ENCODE measurements at places on chromosomes 1 and 21.
A peak's percentile ranks its signal among the peaks of the same experiment; 100 is the strongest.

DNA sequence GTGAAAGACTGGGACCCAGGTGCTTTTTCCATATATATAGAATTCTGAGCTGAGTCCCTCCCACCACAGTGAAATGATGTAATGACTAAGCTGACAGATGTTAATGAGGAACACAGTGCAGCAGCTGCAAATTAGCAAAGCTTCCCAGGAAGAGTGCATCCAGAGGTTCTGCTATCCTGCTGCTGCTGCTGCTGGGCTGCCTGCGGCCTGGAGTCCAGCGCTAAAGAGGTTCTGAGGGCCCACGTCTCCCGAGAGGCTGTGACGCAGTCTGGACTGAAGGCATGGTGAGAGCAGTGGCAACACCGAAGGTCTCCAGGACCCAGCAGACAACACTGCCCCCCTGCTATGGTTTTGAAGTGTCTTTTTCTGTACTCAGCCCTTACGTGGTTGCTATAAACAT is 63.9 kb downstream of the URB2 start:
- DNase-seq = no peak

DNA sequence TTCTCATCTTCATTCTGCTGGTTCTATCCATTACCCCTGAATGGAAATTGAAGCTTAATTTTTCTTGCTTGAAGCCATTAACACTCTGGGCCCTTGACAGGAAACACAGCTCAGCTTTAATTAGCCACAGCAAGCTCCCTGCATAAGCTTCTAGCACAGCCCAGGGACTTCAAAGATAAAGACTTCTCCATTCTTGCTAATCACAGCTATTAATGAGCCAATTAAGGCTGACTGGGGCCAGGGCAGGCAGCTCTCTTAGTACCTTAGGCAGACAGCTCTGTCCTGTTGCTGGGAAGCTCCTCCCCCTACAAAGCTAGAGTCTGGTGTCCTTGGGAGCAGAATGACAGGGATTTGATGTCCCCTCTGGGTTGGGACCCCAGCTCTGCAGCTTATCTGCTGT is 27.9 kb upstream of the TRABD2B start:
- no peak for DNase-seq

- peak; percentile 2 for DNase-seq
Measured at GRCh38 chr1:29786195-29786594, 549.9 kb downstream of the PTPRU start.

DNA sequence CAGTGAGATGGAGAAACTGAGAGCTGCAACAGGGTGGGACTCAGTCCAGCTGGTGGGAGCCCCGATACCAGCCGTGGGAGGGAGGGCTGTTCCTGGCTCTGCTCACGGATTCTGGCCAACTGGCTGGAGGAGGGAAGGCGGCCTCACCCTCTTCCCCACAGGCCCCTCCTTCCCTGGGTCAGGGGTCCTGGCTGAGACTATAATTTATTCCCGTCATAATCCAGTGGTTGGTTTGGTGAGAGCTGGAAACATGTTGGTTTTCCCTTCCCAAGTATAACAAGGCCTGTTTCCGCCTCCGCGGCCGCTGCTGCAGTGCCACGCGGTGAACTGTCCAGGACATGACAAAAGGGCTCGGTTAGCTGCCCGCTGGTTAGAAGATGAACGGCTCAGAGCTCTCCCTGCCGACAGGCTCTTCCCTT is 10.0 kb downstream of the PTPRF start:
- no peak for DNase-seq

GRCh38 chr1:113978863-113979702 is at the start of gene OLFML3:
OLFML3 (plus strand) TSS chr1:113979474; CDS start chr1:113979517, 43 bp downstream.
- no peak for DNase-seq

DNA sequence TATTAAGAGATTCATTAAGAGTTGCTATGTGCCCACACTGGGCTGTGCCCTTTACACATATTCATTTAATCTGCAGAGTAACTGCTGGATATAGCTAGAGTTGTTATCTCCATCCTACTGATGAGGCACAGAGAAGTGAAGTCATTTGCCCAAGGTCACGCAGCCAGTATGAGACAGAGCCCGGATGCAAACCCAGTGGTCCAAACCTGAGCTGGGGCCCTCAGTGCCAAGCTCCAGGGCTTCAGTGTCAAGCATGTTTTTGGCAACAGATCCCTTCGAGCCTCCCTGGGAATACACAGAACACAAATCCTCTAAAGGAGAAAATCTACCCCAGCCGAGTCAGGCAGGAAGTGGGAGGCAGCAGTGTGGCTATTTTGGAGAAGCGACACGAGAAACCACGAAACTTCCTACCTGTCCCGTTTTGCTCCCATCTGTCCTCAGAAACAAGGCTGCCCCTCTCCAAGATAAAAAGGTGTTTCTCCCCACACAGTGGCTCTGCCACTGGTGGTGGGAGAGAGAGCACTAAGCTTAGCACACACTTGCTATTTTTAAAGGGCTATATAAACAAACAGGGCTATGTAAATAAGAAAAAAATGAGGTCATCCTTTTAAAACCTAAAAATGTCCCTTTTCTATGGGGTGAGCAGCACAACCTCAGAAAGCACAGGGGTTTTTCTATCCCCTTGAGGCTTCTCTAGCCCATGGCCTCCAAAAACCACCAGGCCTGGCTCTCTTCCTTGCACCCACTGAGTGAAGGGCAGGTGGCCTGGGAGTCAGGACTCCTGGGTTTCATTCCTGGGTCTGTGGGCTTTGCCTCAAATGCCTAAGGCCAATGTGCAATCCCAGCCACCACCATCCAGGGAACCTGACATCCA is 138.6 kb upstream of the EDN2 start:
- no peak for DNase-seq

DNA sequence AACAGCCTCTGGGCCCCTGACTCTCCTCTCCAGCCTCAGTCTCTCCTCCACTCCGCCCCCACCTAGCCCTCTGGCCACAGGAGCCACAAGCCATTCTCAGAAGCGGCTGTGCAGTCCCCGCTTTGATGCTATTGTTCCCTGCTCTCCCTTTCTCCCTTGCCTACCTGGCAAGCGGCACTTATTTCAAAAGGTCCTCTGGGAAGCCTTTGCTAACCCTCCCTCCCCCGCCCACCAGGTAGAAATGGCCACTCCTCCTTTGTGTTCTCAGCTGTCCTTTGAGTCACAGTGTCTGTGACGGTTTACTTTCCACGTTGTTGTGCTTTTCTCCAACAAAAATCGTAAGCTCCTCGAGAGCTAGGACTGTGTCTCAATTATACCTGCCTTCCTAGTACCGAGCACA is 338.4 kb upstream of the PROX1 start:
- no peak for DNase-seq

DNA sequence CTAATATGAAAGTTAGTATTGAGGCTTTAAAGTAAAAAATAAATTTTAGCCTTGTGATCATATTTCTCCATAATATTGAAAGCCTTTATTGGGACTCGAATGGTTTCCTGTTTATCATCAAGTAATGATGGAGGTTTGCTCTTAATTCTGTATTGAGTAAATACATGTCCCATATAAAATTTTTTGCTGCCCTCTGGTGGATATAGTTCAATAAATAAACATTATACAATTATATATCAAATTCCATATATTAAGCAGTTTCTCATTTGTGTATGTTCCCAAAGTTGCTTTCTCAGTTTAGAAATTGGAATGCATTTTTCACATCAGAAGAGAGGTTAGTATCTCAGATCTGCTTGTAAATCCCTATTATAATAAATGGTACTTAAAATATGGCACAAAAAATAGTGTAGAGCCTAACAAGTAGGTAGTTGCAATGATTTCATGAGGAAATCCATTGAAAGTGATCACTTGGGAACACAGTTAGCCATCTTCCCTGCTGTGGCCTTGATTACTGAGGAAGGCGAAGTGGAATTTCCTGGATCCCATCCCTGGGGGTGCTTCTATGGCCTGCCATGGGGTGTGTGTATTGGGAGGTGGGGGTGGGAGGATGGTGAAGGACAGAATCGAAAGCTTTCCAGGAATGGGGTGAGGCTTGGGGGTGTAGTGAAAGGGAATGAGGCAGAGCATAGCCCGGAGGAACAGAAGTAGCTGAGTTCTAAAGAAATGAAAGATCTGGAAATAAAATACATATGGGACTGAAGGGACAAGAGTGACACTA is 84.1 kb upstream of the C21orf91 start:
- DNase-seq = no peak

- DNase-seq = no peak
Measured at GRCh38 chr1:167685844-167686243, 35.9 kb upstream of the MPZL1 start.

DNA sequence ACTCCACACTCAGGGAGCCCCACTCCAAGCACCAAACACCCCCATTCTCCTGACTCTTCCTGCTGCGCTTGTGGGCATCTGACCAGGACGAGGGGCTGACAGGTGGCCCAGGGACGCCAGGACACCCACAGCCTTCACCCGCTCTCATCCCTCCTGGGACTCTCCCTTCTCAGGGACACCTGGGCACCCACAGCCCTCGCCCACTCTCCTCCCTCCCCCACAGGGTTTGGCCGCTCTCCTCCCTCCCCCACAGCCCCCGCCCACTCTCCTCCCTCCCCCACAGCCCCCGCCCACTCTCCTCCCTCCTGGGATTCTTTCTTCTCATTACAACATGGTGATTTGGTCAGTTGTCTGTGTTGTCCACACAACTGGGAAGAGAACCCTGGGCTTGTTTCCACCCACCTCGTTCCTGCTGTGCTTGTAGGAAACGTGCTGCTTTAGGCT is 43.4 kb downstream of the PRDM15 start:
- DNase-seq = no peak

- DNase-seq = no peak
Measured at GRCh38 chr1:241999026-241999425, at the start of gene MAP1LC3C. MAP1LC3C (minus strand) TSS chr1:241999098; CDS start chr1:241999008, 90 bp downstream.

DNA sequence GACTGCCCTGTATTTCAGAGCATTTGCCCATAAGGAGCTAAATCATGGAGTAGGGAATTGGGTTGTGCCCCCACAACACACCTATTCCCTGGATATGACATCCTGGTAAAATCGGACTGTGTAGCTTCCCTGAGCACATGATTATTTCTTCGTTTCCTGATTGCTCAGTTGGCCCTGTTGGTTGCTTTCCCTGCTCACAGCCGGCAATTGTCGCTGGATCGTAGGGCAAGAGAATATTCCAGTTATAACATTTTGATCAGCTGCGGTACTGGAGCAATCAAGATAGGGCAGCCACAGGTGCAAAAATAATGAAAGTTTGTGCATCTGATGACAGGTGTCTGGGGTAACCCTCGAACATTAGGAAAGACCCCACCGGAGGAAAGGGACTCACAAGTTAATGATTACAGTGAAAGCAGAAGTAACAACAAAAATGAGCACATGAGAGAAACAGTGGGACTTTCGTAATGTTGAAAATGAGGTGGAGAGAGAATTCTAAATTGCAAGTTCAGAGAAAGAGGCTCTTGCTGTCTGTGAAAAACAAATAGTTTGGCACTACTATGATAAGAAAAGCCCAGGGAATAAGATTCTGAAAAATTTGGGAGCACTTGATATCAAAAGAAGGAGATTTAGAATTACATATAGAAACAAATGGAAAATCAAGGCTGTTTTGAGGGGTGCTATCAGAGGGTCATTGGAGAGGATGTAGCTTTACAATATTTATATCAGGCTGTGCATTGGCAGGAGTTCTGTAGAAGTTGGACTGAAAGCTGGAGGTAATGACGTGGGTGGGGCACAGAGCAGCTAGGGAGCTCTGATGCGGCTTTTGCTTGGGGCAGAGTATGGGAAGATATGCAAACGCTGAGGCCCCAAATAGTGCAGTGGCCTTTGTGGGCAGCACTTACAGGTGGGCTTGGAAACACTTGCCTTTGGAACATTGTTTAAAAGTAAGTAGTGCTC is at the start of gene MAB21L3:
TSS of gene MAB21L3 (plus strand) at position 833 of the 957 bp plus-strand sequence. CDS start 1,217 bp downstream, outside the sequence.
- DNase-seq = no peak
